Activated CD4-positive, alpha-beta T cell treated with anti-CD3 and anti-CD28 coated beads, Interleukin-2, amount 50 U/mL, for 16 hours (primary cell): ENCODE measurements at places on chromosomes 5 and 9.
A peak's percentile ranks its signal among the peaks of the same experiment; 100 is the strongest.

- DNase-seq = no peak
These were observed 265.9 kb downstream of the ENC1 start for GRCh38 chr5:74374656-74375055.

- DNase-seq = no peak
These were observed 295.9 kb downstream of the PSAT1 start for GRCh38 chr9:78592811-78593210.

- no peak for DNase-seq
These were observed 66.7 kb upstream of the FOXE1 start for GRCh38 chr9:97786341-97786740.

GRCh38 chr9:6620353-6620752, 25.2 kb downstream of the GLDC start:
- no peak for DNase-seq

DNA sequence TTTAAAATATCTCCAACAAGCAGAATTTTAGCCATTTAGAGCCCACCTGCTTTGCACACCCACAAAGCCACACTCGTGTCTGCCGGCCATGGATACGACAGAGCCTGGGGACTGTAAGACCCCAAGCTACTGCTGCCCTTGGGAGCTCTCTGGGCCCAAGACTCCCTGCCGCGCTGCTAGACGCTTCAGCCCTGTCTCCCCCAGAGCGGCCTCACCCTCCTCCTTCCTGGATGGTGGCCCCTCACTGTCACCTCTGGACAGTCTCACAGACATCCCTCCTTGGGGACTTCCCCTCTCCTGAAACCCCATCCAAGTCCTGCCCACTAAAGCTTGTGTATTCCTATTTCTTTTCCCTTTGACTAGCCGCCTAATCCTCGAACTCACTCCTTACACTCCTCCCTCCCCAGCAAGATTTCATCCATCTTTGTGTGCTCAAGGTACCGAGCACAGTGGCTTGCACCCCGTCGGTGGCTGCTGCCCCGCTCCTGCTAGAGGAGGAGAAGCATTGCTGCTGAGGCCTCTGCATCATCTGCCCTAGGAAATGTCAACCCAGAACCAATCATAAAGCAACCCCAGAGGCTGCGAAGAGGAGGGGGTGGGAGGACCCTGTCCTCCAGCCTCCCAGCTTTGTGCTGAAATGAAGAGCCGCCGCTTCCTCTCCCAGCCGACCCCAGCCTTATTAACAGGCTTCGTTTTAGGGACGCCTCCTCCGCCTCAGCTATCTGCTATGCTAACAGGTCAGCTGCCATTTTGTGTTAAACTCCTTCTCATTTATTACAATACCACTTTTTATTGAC, 71.2 kb downstream of the CFAP77 start:
- no peak for DNase-seq

GRCh38 chr5:107673039-107673367, 2.3 kb upstream of the EFNA5 start:
- no peak for DNase-seq

DNA sequence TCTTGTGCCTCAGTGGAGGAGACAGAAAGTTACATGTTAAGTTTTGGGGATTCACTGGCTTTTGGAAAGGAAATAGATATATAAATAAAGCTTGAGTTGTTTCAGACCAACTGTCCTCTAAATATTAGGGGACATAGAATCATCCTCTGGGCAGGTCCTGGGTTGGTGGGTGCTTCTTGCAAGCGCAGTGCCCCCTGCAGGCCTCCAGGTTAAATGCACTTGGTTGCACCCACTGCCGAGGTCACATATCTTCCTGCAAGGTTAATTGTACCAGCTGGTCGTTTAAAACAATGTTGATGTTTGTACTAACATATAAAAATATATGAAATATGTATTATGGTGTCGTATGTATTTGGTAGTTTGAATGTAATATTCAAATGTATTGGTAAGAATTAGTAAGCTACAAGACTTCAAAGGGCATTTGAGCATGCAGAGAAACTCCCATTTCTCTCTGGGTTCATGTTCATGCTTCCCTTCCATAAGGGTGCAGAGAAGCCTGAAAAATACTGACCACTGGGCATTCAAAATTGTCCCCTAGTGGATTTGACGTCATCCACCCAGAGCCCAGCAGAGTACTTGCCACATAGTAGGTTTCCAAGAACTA, 87.0 kb downstream of the ZNF618 start:
- DNase-seq = peak; percentile 51

GRCh38 chr5:53934151-53934820, 373.8 kb downstream of the NDUFS4 start:
- no peak for DNase-seq

GRCh38 chr5:11273180-11273903, 512.3 kb upstream of the DAP start:
- DNase-seq = no peak

GRCh38 chr5:123367739-123368138, 55.5 kb downstream of the CEP120 start:
- DNase-seq = no peak

DNA sequence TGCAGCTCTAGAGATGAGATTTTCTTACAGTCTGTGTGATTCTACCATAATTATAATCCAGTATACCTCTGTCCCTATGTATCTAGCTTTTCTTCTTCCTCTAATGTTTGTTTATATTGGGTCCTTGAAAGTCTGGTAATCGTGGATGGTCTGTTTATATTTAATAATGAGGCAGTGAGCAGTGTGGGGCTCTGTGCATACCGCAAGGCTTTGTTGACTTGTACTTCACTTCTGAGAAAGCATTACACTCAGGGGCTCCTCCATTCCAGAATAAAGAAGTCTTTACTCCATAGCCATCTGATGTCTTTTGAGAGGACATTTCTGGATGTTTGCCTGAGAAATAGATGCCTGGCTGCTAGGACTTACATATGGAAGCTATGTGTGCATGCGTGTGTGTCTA, 4.5 kb upstream of the MPDZ start:
- DNase-seq = no peak

- no peak for DNase-seq
These were observed 12.6 kb upstream of the SPARC start for GRCh38 chr5:151699071-151699901.

DNA sequence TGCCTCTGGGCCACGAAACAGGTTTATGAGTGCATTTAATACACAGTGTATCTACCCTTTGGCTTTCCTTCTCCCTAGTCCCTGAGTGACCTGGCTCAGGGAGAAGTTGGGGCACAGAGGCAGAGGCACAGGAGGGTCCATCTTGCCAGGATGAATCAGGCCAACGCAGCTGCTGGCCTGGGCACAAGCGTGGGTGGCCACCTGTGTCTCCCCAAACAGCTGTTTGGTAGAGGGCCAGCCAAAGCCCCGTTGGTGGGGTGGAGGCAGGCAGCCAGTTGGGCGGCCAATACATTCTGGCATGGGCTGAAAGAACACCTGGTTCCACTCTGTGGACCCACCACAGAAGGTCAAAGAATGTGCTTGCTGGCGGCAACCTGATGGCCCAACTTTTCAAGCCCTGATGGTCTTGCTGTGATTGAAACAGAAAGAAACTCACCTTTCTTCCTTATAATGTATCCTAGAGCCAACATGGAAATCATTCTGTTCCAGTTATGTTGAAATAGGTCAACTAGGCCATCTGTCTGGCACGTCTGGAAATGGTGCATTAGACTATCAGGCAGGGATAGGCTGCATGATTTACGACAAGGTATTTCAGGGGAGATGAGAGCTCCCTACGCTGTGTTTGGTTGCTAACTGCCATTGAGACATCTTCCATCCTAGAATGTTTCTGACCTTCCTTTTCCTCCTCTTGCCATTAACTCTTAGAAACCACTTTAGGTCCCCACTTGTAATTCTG, 337.4 kb downstream of the ADAMTS6 start:
- DNase-seq = no peak

GRCh38 chr5:10524376-10525123, 39.3 kb upstream of the ANKRD33B start:
- DNase-seq = no peak

DNA sequence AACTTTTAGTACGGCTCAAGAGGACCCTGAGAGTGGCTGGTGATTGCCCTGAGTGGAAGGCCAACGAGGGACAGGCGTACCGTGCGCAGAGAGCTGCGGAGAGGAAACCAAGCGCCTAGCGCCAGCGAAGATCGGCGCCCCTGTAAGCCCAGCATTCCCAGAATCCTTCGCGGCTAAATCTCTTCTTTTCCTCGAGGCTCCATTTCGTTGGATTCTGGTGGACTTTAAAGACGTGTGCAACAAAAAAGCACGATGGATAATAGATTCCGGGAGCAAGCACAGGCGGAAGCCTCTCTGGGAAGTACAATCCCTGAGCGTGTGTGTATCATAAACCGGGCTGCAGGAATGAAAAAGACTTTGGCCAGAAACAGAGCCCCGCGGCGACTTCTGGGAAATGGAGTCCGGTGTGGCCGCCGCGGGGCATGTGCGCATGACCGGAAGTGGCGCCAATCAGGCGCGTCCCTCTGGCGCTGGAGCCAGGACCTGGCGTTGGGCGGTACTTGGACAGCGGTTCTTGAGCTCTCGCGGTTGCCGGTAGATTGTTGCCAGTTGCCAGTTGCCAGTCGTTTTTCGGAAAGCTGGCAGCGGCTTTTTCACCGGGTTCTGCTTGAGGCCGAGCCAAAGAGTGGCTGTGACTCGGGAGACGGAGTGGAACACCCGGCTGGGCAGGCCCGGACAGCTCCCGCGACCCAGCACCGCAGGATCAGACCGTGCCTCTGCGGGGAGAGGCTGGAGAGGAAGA, at the start of gene ZNF79:
Gene ZNF79, plus strand, starts transcription at position 449 of the 742 bp plus-strand sequence. CDS start 406 bp downstream, outside the sequence.
- DNase-seq = peak; percentile 94

DNA sequence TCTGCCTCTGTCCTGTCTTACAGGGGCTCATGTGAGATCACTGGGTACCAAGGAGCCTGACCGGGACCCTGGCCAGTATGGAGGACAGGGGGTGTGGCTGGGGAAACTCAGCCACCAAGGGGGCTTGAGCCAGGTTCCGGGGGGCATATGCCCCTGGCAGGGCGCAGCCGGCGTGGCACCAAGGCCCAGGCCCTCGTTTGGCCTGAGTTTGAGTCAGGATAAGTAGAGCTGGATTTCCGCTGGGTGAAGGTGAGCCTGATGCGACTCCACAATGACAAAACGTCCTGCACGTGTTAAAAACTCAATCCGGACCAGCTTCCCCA, 616 bp upstream of the TSPAN17 start:
- DNase-seq = no peak

GRCh38 chr5:84622461-84622860, 237.8 kb upstream of the EDIL3 start:
- no peak for DNase-seq

- no peak for DNase-seq
These were observed 21.8 kb downstream of the QRFP start for GRCh38 chr9:130874783-130875182.

- DNase-seq = no peak
These were observed 7.8 kb upstream of the LHX2 start for GRCh38 chr9:124003636-124004349.

- no peak for DNase-seq
These were observed 22.6 kb upstream of the TJP2 start for GRCh38 chr9:69151506-69151905.

- no peak for DNase-seq
These were observed 150.5 kb downstream of the TLE1 start for GRCh38 chr9:81538890-81539289.

DNA sequence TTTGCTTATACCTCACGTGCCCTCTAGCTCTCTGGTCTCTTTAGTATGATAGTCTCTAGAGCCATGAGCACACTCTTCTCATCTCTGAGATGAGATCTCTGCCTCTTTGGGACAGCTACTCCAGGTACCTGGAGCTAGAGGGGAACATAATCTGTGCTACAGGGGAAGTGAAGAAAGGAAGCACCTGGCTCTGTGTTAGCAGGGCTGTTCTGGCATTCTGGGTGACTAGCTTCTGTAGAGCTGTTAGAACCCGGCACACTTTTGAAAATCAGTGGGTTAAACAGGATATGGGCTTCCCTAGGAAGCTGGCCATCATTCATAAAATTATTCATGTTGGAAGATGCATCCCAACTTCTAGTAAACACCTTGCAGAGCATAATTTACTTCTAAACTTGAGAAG, 224.8 kb downstream of the MCTP1 start:
- DNase-seq = no peak

- DNase-seq = no peak
These were observed 603.9 kb upstream of the C9orf72 start for GRCh38 chr9:28177142-28177541.

GRCh38 chr9:122929796-122930354, 1.4 kb downstream of the ZBTB26 start:
- DNase-seq = no peak

GRCh38 chr5:137073189-137073588, 425.9 kb downstream of the SPOCK1 start:
- no peak for DNase-seq

DNA sequence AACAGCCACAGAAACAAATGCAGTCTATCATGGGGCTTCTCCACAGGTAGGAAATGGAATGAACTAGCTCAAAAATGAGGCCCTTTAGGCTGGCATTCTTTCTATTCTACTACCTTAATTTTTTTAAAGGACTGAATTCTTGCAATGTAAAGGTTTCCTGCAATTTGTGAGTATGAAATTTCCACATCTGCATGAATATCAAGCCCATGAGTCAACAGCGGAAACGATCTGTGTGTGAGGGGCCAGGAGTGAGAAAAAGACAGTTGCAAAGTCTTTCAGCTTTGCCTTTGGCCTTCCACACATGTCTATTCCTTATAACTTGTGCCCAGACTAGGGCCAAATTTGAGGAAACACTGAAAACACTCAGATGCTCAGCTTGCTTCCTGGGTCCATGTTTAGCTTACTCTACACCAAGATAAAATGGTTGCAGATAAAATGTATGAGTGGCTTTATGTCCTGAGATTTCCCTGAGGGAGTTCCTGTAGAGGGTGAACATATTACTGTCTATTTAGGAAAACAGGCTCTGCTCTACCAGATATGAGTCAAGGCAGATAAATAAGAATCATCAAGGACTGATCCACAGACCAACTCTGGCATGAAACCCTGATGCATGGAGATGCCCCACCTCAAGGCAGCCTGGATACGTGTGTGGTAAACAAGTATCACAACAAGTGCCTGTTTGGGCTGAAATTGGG, 46.5 kb downstream of the RETREG1 start:
- no peak for DNase-seq
